CD14-positive monocyte (primary cell): ENCODE measurements at places on chromosomes 7 and 10.
A peak's percentile ranks its signal among the peaks of the same experiment; 100 is the strongest.

- no peak for DNase-seq
Measured at GRCh38 chr10:127349737-127350136, 153.3 kb upstream of the INSYN2A start.

GRCh38 chr7:84362828-84363227 is 168.2 kb upstream of the SEMA3A start:
- DNase-seq, result no peak

DNA sequence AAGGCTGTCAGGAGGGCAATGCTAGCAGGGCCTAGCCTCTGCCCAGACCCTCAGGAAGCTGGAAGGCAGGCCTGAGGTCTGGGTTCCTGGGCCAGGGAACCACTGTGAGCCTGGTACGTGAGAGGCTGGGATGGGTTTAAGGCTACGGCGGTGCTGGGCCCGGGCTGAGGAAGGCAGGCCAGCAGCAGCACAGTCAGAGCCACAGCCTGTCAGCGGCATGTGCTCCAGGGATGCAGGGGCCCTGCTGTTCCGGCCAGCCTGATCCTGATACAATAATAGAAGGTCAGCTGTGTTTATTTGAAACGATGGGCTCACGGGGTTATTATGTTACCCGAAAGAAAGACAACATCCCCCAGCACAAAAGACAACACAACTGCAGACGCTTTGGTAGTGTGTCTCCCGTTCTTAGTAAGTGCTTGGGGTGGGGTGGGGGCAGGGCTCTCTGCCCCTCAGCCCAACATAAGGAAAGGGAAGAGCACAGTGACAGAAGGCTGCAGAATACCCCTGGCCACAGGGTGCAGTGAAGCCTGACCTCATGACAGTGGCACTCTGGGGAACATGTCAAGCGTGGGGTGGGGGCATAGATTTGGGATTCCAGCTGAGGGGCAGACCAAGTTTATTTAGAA is 95.0 kb downstream of the COL13A1 start:
- DNase-seq, result no peak

GRCh38 chr10:15478950-15479349 is 107.9 kb upstream of the FAM171A1 start:
- DNase-seq, result no peak

- no peak for DNase-seq
Measured at GRCh38 chr10:133355266-133355665, 2.6 kb downstream of the FUOM start.

- no peak for DNase-seq
Measured at GRCh38 chr10:68135362-68135761, 26.1 kb downstream of the MYPN start.

GRCh38 chr7:107505997-107506673 is 36.3 kb downstream of the GPR22 start:
- DNase-seq, result no peak

GRCh38 chr7:122300211-122300932 is 4.2 kb downstream of the FEZF1 start:
- no peak for DNase-seq

GRCh38 chr10:80529604-80530003 is 8.1 kb upstream of the SH2D4B start:
- DNase-seq, result peak; percentile 70

- DNase-seq, result no peak
Measured at GRCh38 chr7:30743371-30744074, 8.4 kb upstream of the INMT start.

DNA sequence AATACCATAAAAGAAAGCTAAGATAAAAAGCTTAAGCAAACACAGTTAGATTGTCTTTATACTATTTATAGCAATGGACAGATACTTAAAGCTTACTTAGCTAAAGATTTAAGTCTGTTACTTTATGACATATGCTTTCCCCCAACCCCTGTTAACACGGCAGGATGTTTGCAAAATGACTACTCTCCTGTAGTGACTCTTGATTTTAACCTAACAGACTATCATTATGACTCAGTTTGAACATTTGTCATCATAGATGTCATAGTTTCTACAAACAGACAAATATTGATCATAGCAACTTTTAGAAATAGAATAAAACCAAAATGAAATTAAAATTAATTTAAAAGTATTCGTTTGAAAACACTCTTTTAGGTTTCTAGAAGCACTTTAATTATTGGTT is 7.8 kb upstream of the COMMD3 start:
- no peak for DNase-seq

DNA sequence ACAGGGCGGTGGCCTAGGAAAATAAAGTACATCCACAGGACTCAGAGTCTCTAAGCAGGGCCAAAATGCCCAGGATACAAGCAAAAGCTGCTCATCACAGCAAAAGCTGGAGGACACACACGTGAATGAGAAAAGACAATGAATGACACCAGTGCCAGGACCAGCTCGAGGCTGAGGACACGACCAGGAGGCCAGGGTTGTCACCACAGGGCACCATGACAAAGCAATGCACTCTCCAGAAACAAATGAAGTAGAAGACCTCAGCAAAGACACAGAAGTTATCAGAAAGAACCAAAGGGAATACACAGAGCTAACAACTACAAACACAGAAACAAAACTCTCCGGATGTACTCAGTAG is 92.1 kb downstream of the FOXL3 start:
- no peak for DNase-seq

- DNase-seq, result no peak
Measured at GRCh38 chr7:139989366-139990141, 73.2 kb downstream of the PARP12 start.

- DNase-seq, result no peak
Measured at GRCh38 chr7:115024276-115024675, 102.4 kb downstream of the MDFIC start.

- no peak for DNase-seq
Measured at GRCh38 chr7:128833148-128833945, 3.1 kb downstream of the FLNC start.

GRCh38 chr10:15724683-15725082 is 5.0 kb upstream of the ITGA8 start:
- DNase-seq, result no peak

DNA sequence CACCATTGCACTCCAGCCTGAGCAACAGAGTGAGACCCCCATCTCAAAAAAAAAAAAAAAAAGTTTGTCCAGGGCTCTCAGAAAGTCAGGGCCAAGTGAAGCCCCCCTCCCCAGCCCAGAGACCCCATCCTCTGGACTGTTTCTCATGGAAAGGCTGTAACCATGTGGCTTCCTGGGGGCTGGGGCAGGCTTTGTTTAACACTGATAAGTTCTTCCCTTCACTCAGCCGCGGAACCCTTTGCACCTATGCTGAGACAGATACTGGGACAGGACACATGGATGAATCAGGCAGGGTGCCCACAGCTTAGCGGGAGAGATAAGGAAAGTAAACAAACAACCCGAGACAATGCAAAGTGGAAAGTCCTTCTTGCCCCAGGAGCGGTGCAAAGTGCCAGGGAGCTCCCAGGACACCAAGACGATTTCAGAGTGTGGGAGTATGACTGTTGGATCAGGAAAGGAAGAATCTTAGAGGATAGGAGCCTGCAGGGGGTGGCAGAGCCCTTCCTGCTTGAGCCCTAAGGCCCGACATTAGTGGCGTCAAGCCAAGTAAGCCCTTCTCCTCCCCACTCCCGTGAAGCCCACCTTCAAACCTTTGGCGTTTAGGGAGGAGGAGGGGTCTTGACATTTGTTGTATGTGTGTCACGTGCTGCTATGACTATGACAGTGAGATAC is 11.6 kb downstream of the MLXIPL start:
- no peak for DNase-seq

- DNase-seq, result no peak
Measured at GRCh38 chr10:116815641-116816415, 33.5 kb upstream of the ENO4 start.

DNA sequence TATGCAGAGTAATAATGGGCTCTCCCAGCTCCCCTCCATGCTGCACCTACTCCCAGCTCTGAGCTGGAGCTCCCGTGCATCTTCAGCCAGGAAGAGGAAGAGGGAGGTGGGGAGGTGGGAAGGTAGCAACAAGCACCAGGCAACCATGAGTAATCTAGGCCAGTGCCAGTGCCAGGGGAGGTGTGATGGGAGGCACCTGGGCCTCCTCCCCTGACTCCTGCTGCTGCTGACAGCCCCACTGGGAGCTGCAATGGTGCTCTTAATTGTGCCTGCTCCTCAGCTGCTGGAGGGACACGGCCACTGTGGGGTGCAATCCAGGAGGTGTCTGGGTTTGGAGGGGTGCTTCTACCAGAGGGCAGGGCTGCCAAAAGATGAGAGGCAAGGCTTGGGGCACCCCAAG is 243.0 kb downstream of the PLXNA4 start:
- no peak for DNase-seq

- DNase-seq, result no peak
Measured at GRCh38 chr10:867807-868206, 63.7 kb downstream of the LARP4B start.

- DNase-seq, result no peak
Measured at GRCh38 chr10:60930237-60930636, 13.7 kb downstream of the RHOBTB1 start.

GRCh38 chr10:71966046-71967004 is 2.1 kb downstream of the CHST3 start:
- DNase-seq, result no peak

- no peak for DNase-seq
Measured at GRCh38 chr7:886626-887487, 10.5 kb downstream of the GET4 start.

- DNase-seq, result no peak
Measured at GRCh38 chr10:78806681-78807221, 262.0 kb upstream of the ZMIZ1 start.

GRCh38 chr10:130300608-130301020 is 164.4 kb downstream of the GLRX3 start:
- no peak for DNase-seq

GRCh38 chr10:132390170-132390920 is 6.7 kb upstream of the PWWP2B start:
- no peak for DNase-seq

GRCh38 chr10:21807180-21807579 is 196.3 kb downstream of the DNAJC1 start:
- DNase-seq, result no peak

DNA sequence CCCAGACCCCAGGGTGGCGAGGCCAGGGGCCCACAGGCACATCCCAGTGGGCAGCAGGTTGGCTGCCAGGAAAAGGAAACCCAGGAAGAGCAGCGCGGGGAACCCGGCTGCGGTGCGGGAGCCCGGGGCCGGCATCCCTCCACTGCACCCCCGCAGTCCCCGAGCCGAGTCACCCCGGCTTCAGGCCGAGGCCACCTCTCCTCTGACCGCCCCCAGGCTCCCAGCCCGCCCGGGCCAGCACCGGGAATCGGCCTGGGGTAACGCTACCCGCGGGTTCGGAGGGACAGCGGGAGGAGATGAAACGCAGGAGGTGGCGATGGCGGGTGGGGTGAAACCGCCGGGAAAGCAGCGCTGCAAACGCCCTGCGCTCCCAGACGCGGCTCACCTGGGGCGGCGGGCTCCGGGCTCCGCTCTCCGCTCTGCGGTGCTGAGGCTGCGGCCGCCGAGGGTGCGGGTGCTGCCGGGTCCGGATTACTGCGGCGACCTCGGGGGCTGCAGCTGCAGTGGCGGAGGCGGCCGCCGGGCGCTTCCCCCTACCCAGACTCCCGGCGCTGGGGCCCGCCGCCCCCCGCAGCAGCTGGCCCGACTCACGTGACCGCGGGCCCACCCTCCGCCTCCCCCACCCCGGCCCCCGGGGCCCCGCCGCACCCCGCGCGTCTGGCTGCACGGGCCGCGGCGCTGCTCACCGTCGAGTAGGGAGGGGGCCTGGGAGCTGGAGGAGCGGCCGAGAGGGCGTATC is at the start of gene SCRN1:
SCRN1 (minus strand) TSS at position 545 of the 739 bp plus-strand sequence. CDS start 20,734 bp downstream, outside the sequence.
- no peak for DNase-seq
